ENCODE measurements at places on chromosomes 1 and 21.

GRCh38 chr1:161048949-161049722, 3.4 kb upstream of the USF1 start:
- no peak for DNase-seq

- no peak for DNase-seq
These were observed 174.3 kb upstream of the DPT start for GRCh38 chr1:168903237-168903830.

DNA sequence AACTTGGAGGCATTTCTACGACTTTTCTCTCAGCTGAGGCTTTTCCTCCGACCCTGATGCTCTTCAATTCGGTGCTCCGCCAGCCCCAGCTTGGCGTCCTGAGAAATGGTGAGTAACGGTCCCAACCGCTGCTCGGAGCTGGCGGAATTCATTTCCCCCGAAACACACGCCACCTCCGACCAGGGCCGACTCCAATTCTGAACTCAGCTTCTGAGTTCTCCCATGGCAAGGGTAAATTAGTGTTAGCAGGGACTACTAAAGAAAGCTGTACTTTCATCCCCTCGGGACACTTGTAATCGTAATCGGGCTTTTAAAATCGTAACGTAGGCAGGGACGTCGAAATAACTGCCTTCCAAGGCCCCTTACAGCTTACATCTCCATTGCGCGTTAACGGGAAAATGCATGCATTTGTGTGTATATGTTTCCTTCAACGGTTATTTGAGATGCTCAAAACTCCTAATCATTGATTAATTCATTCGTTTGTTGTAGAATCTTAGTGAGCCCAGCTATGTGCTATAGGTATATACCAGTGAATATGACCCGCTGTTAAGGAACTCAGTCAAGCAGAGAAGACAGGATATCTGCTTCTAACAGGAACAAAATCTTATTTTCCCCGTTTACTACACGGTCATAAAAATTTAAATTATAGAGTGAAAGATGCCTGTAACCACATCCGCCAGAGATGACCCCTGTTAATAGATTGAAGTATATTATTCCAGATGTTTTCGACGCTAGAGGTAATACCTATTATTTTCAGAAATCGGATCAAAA, 472 bp downstream of the DTL start:
- DNase-seq: no peak

- DNase-seq: peak; percentile 73
These were observed 76.0 kb upstream of the PPM1J start for GRCh38 chr1:112790920-112791722.

GRCh38 chr1:248905662-248906008, 400 bp upstream of the PGBD2 start:
- DNase-seq: no peak

- peak; percentile 65 for DNase-seq
These were observed 14.6 kb upstream of the PADI1 start for GRCh38 chr1:17190010-17190995.

DNA sequence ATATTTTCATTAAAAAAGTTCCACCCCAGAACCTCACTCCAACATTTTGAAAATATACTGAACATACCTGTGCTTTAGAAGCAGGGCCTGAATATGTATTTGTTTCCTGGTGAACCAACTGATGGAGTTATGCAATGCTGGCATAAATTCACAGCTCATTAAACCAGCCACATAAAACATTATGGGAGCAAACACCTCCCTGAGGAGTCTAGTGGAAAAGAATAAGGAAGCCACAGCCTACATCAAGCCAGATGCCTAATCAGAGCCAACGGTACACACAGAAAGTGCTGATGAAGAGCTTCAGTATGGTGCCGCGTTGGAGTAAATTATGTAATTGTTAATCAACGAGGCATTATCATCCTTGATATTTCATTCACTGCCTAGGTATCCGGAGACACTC, 199.5 kb downstream of the AJAP1 start:
- DNase-seq: no peak

DNA sequence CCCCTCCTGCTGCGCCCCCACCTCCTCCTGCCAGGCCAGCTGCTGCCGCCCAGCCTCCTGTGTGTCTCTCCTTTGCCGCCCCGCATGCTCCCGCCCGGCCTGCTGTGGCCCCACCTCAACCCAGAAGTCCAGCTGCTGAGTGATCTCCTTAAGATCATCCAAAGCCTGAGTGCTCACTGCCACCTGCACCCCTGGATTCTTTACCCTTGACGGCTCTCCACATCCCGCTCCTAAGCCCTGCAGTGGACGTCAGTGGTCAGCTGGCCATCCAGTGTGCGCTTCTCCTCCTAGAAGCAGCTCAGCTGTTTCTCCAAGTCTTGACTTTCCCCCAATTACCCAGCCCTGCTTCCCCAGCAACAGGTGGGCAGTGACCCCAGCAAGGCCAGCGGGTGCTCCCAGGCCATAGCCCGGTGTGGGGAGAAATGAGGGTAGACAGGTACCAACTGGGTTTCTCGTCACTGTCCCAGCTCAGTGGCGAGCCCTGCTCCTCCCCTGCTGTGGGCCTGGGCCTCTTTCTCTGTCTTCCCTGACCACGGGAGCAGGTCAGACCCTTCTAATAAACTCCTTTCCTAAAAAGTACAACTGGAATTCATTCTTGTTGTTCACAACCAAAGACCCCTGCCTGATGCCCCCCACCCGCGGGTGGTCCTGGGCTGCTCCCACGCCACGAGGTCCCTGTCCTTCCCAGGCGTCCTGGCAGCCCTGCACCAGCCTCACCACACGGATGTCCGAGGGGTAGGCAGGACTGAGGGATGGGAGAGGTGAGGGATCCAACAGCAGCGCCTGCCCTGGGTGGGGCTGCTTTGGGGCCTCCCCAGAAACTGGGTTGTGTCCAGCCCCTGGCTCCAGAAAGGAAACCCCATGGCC, 1.4 kb downstream of the KRTAP10-7 start:
- peak; percentile 40 for DNase-seq

GRCh38 chr1:54006508-54006907, 11.5 kb downstream of the LDLRAD1 start:
- DNase-seq: no peak

GRCh38 chr1:55965981-55966461, 613.3 kb downstream of the PLPP3 start:
- no peak for DNase-seq

DNA sequence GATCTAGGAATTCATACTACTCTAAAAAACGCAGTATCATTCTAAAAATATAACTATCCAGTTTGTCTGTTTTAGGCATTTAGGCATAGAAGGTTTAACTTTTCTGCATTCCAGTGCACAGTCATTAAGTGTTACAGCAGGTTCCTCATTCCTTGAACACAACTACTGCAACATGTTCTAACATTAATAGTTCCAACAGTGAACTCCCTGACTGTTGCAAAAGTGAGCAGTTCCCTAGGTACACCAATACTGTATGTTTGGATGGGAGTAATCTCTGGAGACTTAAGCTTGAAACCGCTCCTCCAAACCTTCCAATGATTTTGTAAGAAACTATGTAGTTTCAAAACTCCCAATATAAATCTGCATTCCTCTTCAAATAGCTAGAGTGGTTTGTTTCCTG, 46.2 kb downstream of the UCHL5 start:
- DNase-seq: no peak

DNA sequence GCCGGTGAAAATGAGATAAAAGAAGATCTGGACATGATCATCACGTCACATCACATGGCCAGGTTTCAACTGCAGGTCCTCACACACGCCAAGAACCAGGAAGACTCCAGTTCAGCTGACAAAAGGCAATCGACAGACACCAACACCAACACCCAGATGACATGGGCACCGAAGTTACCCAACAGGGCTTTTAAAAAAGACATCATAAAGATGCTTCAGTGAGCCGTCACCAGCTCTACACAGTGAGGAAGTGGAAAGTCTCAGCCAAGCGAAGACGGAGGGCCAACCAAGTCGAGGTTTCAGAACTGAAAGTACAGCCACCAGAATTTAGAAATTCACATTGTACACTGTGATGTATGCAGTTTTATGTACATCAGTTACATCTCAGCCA, 154.3 kb upstream of the COL6A1 start:
- DNase-seq: no peak

GRCh38 chr1:244102046-244102445, 51.0 kb downstream of the ZBTB18 start:
- no peak for DNase-seq

DNA sequence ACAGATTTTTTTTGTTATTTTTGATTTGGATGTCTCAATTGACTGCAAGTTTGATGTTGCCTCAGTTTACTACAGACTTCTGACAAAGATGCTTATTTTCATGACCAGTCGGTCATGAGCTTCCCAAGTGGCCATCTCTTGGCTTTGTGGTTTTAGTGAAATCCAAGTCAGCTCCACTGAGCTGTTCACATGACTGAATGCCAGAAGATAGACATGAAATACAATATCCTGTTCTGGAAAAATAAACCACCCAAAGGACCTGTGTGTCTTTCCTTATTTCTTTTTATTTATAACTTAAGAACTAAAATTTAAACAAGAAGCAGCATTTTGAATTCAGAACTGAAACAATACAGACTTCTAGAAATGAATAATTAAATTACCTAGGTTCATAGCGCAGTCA, 89.3 kb downstream of the HMCN1 start:
- no peak for DNase-seq

GRCh38 chr1:18597160-18598042, 33.2 kb upstream of the PAX7 start:
- DNase-seq: peak; percentile 93

DNA sequence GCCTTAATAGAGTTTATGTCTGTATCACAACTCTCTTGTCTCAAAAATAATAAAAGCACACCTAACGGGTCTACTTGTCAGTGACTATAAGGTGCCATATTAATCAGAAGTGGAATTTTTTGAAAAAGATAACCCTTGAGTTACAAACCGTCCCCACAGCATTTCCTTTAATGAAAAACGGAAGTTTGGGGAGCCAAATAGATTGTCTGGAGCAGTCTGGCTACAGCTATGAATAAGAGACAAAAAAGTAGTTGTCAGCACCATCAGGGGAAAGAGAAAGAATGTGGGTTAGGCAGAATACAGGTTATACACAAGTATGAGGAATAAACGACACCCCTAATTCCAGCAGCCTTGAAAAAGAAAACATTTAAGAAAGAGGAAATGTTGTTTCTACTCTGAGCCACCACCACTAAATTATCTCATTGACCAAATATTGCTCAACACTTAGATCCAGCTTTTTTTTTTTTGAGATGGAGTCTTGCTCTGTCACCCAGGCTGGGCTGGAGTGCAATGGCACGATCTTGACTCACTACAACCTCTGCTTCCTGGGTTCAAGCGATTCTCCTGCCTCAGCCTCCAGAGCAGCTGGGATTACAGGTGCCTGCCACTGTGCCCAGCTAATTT, 29.4 kb upstream of the USP24 start:
- no peak for DNase-seq

GRCh38 chr1:25733271-25733670, 66.7 kb upstream of the SELENON start:
- DNase-seq: no peak

DNA sequence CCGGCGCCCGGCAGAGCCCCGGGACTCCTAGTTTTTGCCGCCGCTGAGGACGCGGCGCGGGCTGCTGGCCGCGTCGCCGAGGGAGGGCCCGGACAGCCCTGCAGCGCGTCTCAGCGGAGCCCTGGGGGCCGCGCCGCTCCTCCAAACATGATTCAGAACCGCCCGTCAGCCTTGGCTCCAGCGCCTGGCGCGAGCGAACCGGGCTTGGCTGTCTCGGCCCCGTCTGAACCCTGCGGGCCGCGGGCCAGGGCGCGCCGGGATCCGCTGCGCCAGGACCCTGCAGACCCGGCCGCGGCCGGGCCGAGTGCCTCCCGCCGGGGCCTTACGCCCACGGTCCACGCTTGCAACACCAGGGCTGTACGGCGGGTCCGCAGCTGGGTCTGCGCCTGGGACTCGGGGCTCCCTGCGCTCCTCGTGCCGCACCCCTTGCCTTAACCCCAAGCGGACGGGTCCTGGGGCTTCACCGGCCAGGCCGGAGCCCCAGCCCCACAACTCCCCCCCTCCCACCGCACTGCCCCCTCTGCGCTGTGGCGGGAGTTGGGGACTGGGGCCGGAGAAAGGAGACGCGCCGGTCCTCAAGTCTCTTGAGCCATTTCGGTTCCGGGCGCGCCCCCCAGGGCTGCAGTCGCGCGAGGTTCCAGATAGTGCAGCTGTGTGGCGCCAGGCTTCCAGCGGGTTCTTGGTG, 48.4 kb upstream of the CD34 start:
- peak; percentile 81 for DNase-seq

GRCh38 chr1:223062177-223062576, 80.9 kb downstream of the TLR5 start:
- no peak for DNase-seq

DNA sequence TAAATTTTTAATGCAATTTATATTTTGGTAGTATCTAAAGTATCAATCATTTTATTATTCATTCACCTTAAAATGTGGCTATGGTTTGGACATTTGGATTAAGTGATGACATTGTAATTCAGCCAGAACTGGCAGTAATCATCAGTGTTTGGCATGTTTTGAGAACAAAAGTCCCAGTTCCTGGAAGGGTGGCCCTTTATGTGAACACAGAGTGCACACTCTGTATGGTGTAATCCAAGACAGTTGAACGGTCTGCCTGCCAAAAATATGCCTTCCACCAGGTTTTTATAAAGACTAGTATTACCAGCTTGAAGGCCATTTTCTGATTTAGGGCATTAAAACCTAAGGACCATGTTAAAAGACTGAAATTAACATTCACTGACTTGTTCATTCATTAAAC, 448.7 kb downstream of the LTN1 start:
- DNase-seq: no peak

DNA sequence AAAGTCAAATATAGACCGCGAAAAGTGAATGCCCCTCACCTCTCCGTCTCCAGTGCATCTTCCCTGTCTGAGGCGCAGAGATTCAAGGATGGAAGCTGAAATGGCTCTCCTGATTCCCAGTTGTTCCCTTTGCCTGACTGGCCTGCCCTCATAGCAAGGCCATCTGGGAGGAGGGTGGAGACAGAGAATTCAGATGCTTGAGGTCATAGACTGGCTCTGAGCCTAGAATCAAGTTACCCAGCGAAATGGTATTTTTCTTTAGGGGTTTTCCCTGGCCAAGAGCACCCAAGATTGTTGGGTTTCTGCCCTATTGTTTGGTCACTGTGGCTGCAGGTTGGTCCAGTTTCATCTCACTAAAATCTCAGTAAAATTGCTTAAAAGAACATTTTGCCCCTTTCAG, 7.2 kb downstream of the METTL13 start:
- DNase-seq: no peak

- no peak for DNase-seq
These were observed 40.8 kb upstream of the STMN1 start for GRCh38 chr1:25947027-25947426.

- DNase-seq: no peak
These were observed 520 bp downstream of the TARS2 start for GRCh38 chr1:150487763-150488115.

DNA sequence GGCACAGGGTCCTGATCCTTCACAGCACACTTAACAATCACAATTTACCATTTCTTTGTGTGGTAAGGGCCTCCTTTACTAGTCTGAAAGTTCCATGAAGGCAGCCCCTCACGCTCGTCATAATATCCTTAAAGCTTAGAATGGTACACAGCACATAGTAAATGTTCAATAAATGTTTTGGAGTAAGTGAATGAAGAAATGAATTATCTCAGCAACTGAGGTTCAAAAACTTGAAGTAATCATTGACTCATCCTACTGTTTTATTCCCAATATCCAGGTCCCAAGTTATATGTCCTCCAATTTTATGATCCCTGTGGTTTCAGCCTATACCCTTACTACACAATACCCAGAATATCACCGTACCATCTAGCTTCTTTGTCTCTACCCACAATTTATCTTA, 2.2 kb upstream of the C1orf162 start:
- no peak for DNase-seq
